Breast epithelium (tissue), 4 donors: ENCODE measurements at places on chromosomes 2 and 18. TPM values are rescaled to one million over a fixed set of nuclear protein-coding genes. Genes with fewer than 3 reads are reported as not detected.

KCNJ13 gene
- total RNA-seq, result 0.73 TPM

DNA sequence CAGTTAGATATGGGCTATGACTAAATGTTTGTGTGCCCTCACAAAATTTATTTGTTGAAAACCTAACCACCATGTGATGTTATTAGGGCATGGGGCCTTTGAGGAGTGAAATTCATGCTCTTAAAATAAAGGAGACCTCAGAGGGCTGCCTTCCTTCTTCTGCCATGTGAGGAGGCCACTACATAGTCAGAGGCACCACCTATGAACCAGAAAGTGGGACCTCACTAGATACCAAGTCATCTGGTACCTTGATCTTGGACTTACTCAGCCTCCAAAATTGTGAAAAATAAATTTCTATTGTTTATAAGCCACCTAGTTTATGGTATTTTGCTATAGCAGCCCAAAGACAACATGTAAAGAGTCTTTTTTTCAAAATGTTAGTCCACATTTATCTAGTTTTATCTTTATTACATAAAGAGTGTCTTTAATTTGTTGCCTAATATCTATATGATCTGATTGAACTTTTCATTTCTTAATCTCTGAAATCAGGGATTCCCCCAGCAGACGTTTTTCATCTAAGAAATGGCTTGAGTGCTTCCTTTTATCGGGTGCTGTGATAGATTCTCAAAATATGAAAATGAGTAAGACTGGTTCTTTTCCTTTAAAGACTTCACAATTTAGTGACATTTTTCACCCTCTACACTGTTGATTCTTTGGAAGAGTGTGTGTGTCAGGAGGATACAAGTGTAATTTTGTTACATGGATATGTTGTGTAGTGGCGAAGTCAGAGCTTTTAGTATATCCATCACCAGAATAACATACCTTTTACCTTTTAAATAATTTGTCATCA lies 34.2 kb downstream of the PMS1 start:
- no peak overlapping the region for H3K4me3 ChIP-seq
- no peaks in the 10 kb centered on the region for H3K36me3 ChIP-seq
- H3K27ac ChIP-seq, result no peak overlapping the region
- no peak for DNase-seq

DNA sequence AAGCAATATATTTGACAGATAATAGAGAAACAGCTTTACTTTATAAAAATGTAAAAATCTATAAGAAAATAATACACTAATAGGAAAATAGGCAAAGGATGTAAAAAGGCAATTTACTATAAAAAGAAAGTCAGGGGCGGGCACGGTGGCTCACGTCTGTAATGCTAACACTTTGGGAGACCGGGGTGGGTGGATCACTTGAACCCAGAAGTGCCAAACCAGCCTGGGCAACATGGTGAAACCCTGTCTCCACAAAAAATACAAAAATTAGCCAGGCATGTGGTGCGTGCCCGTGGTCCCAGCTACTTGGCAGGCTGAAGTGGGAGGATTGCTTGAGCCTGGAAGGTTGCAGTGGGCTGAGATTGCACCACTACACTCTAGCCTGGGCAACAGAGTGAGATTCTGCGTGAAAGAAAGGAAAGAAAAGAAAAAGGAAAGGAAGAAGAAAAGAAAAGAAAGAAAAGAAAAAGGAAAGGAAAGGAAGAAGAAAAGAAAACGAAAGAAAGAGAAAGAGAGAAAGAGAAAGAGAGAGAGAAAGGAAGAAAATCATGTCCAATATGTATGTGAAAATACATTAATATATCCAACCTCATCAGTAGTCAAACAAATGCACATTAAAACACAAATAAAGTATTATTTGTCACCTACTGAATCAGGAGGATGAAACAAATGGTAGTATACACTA lies 65.1 kb downstream of the ADD2 start:
- H3K27me3 ChIP-seq, result no peaks in the 10 kb centered on the region
- H3K4me1 ChIP-seq, result no peaks in the 10 kb centered on the region
- no peaks in the 10 kb centered on the region for H3K36me3 ChIP-seq
- no peak overlapping the region for H3K4me3 ChIP-seq
- DNase-seq, result no peak
- no peak overlapping the region for H3K27ac ChIP-seq

- DNase-seq, result no peak
- no peak overlapping the region for H3K27ac ChIP-seq
- H3K4me1 ChIP-seq, result no peaks in the 10 kb centered on the region
- no peak overlapping the region for H3K4me3 ChIP-seq
Measured at GRCh38 chr2:104790901-104791495, 62.9 kb upstream of the POU3F3 start.

EFHD1 gene
- total RNA-seq, result 52.8 TPM

- H3K4me3 ChIP-seq, result no peak overlapping the region
- H3K4me1 ChIP-seq, result no peaks in the 10 kb centered on the region
- H3K27me3 ChIP-seq, result no peaks in the 10 kb centered on the region
Measured at GRCh38 chr18:32717126-32717525, 55.7 kb downstream of the KLHL14 start.

DNA sequence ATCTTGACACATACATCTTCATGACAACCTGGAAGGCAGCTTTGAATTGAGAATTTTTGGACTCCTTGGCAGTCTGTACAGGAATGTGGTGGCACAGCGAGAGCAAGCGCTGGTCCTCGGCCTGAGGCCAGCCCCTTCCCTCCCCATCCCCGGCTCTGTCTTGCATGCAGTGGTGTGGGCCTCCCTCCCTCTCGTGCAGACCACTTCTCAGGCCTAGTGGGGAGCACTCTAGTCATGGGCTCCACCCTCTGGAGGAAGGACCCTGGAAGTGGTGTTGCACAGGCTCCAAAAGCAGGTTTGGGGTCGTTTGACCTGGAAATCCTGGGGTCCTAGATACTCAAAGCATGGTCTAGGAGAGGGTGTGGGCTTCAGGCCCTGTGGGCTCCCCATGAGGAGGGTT lies 32.3 kb downstream of the ADCYAP1 start:
- H3K36me3 ChIP-seq, result no peaks in the 10 kb centered on the region
- H3K27me3 ChIP-seq, result no peaks in the 10 kb centered on the region
- DNase-seq, result no peak
- H3K27ac ChIP-seq, result no peak overlapping the region
- H3K4me3 ChIP-seq, result no peak overlapping the region

GRCh38 chr2:194946826-194947225 lies 710.2 kb upstream of the SLC39A10 start:
- no peaks in the 10 kb centered on the region for H3K27me3 ChIP-seq
- no peaks in the 10 kb centered on the region for H3K36me3 ChIP-seq
- DNase-seq, result no peak
- no peak overlapping the region for H3K27ac ChIP-seq
- no peak overlapping the region for H3K4me3 ChIP-seq
